ENCODE measurements at places on chromosomes 2 and 18.
A peak's percentile ranks its signal among the peaks of the same experiment; 100 is the strongest.

- DNase-seq, result no peak
Observed at GRCh38 chr2:10439185-10439879, 8.8 kb downstream of the ODC1 start.

DNA sequence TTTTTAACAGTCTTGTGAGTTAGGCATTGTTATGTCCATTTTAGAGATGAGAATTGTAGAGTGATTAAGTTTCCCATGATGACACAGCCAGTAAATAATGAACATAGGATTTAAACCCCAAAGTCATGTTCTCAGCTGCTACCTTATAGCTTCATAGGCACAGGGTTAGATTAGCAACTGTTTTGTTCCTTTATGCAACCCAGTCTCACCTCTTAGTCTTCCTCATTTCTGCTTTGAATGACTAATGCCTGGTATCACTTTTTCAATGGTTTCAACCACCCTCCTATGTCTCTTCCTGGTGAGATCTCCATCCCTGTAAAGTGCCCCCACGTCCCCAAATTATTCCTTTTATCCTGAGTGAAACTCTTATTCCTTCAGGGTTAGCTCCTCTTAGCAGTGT, 44.3 kb downstream of the MFSD6 start:
- DNase-seq, result no peak

GRCh38 chr2:1628893-1629292, 115.4 kb downstream of the PXDN start:
- no peak for DNase-seq

GRCh38 chr2:178836807-178837206, 29.6 kb upstream of the TTN start:
- no peak for DNase-seq

DNA sequence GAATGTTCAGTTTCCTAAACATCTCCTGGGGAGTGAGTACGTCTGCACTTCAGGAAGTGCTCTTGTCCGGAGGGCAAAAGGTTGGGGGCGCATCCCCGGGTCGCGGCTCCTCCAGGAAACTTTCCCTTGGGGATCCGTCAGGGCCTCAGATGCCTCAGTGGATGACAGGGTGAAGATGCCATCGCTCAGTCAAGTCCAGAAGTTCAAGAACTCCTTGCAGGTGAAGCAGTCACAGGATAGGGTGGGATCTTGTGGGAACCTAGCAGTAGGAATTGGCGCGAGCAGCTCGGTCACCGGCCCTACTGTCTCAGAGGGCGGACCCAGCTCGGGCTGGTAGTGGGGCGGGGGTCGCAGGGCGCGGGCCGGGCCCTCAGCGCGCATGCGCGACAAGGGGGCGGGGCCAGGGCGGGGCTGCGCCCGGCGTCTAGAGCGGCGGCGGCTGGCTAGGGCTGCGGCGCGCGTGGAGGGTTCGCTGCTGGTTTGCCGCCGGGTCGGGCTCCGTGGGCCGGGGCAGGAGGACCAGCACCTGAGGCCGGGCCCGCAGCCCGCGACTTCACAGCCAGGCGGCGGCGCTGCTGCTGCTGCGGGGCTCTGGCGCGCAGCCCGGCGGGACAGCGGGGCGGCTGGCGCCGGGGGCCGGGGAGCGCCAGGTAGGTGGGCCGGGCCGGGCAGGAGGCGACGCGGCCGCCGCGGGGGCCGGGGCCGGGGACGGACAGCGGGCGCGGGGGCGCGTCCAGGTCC, at the start of gene INPP4A:
TSS of gene INPP4A (plus strand) at position 423 of the 741 bp plus-strand sequence. CDS start 75,191 bp downstream, outside the sequence.
- DNase-seq, result peak; percentile 77

DNA sequence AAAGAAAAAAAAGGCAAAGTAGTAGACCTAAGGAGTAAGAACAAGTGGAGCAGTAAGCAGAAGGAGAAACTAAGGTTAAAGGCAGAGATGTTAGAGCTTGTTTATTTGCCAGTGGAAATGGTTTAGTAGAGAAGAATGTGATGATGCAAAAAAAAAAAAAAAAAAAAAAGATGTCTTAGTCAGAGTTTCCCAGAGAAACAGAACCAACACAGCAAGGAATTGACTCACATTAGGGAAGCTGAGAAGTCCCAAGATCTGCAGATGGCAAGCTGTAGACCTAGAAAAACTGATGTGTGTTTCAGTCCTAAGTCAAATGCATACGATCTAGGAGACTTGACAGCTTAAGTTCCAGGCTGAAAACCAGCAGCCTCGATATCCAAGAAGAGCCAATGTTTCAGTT, 1548.8 kb upstream of the LRRTM1 start:
- DNase-seq, result no peak

DNA sequence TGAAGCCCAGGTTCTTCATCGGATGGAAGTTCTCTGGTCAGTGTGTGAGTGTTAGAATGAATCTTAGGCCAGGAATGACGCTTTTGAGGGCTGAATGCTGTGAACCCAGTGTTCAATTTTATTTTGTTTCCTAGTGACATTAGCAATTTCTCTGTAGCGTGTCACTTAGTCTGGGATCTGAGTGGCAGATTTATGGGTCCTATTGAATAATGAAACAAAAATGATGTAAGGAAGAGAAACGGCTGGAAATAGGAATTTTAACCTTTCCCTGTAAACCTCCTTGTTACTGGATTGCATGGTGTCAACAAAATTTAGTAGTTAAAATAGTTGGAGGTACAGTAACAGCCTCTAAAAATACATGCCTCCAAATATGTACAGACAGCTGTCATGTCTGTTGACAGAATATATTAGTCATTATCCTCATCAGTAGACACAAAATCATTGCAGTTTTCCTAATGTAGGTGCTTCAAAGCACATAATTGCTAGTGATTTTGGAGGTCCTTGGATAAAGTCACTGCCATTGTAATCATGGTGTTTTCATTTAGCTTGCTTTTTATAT, 223.8 kb upstream of the SPRED2 start:
- DNase-seq, result no peak

- DNase-seq, result peak; percentile 54
Observed at GRCh38 chr2:18788592-18788991, 199.2 kb upstream of the NT5C1B start.

GRCh38 chr2:138500592-138501424, 762 bp upstream of the SPOPL start:
- DNase-seq, result peak; percentile 69

DNA sequence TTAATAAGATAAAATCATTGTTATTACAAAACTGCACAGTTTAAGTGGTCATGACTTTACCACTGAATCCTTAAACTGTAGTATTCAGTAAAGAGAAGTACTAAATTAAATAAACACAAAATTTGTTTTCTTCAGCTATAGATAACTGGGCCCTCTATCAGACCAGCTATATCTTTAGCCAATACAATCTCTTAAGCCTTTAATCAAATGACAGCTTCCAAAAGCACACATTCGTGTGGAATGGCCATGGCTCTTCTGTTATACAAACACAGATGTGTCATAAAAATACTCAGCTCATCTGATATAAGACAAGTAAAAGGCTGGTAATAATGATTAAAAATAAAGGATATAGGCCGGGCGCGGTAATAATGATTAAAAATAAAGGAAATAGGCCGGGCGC, 57.6 kb upstream of the CDKL4 start:
- DNase-seq, result no peak

DNA sequence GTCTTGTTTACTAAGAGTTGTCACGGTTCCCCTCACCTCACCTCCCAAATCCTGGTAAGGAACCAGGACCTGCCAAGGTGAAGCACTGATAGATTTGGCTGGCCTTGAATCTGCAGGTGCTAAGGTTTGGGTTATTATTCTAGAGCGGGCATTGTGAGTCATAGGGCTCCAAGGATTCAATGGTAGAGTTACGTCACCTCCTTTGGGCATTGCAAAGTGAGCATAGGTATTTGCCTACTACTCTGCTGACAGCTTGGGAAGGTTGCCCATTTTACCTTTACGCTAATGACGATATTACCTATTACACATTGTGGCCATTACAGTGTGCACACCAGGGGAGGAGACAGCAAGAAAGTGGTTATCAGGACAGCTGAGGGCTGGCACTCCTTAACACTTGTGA, 59.3 kb downstream of the SETBP1 start:
- DNase-seq, result no peak

DNA sequence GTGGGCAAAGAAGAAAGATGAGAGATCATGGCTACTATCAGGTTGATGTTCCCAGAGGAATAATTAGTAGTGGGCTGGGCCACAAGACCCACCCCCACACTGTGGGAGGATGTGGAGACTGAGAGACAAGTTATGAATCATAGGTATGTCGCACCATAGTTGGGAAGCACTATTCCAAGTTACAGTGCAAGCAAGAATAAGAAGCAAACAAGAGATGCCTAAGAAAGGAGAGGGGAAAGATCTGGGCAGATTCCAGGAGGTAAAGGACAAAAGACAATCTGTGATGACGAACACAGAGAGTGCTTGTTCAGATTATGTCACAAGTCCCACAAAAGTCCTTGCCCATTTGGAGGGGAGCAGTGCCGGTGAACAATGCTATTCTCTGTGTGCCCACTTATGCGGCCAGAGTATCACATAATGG, 56.6 kb downstream of the FAM228A start:
- no peak for DNase-seq

DNA sequence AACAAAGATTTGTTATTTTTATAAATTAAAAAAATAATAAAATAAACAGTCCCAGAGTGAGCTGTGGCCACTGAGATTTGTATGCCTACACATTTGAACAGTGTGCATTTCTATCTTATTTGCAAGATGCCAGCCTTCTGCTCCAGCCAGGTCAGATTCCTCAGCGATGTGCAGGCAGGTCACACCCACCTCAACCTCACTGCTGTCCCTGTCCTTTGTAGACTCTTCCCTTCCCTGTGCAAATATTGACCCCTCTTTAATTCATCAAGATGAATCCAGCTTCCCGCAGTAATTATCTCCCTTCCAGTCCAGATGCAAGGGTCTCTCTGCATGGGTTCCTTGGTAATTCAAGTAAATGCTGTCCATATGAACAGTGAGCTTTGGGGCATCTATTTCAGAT, 256.2 kb downstream of the PIEZO2 start:
- DNase-seq, result no peak

GRCh38 chr2:145258903-145259579, 739.1 kb upstream of the ZEB2 start:
- no peak for DNase-seq

DNA sequence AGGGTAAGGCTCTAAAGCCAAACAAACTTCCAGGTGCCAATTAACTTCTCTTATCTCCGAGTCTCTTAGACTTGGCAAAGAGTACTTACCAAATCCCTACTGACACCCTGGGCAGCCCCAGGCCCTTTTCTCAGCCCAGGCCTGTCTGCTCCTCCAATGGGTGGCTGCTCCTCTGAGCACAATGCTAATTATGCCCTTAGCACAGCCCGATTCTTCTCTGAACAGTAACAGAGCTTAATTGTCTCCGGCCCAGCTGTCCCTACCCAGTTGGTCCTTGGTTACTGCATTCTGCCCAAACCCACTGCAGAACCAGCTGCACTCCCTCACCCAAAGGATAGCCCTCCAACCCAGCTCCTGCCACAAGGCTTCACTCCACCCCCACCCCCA, 110.3 kb downstream of the SMAD7 start:
- DNase-seq, result no peak

- no peak for DNase-seq
Observed at GRCh38 chr2:18907508-18907907, 318.1 kb upstream of the NT5C1B start.

Data from NCI-H2171 treated with DMSO at 0.1 percent for 48 hours (cell line).